ENCODE measurements at places on chromosomes 16 and 17. TPM values are rescaled to one million over a fixed set of nuclear protein-coding genes. Genes with fewer than 3 reads are reported as not detected.

DNA sequence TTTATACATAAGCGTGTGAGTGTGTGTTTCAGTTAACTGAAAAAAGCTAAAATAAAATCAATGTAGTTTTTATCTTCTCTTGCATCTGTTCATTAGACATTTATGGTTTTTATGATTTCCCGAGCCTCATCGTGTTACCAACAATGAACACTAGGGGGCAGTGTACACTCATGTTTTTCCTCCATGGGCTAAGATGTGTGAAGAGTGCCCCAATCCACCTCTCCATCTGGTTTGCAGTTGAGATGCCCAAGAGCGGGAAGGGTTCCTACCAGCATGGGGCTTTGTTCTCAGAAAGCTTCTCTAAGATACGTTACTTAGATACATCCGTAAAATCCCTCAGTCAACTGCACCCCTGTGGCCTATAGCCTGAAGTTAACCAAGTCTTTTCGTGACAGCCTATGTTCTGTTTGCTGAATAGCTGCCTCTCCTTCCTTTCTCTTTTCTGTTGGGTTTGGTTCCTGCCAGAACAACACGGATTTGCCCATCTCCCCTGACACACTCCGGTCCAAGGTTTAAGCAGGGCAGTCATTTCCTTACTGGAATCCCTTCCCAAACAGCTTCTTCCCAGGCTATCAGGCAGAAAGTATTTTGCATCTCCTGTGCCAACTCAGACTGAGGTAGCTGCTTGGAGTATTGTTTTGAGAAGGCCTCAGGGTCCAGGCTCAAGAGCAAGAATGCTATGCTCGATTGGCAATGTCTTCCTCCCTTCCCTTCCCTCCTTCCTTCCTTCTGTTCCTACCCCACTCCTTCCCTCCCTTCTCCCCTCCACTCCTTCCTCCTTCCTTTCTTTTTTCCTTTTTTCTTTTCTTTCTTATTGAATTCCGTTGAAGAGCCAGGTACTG, 12.9 kb upstream of the ELAC2 start:
- H3K27ac ChIP-seq, result no peak overlapping the region
- no peak overlapping the region for H3K4me3 ChIP-seq
- no peaks in the 10 kb centered on the region for H3K36me3 ChIP-seq
- no peak for DNase-seq

DNA sequence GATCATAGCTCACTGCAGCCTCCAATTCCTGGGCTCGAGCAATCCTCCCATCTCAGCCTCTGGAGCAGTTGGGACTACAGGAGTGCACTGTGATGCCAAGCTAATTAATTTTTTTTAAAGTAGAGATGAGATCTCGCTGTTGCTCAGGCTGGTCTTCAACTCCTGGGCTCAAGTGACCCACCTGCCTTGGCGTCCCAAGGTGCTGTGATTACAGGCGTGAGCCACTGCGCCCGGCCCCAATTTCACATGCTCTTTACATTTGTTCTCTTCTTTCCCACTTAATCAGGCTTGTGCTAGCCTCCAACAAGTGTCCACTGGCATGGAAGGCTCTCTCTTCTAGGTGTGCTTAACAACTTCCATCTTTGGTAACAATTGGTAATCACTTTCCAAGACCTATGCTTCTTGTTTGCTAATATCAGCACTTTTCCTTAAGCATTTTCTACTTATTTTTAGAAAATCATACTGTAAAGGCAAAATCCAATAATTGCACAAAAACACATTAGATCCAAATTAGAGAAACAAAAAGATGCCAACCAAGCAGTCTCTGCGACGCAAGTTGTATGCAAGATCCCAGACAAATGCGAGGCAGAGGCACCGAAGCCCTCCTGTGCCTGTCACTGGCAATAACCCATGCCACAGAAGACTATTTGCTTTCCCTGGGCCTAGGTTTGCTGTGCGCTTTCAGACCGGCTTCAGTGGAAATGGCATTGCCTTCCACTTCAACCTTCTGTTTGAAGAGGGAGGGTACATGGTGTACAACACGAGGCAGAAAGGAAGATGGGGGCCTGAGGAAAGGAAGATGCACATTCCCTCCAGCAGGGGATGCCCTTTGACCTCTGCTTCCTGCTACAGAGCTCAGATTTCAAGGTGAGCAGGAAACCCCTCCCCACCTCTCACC, 52.6 kb downstream of the NOS2 start:
- H3K4me1 ChIP-seq, result no peaks in the 10 kb centered on the region
- no peak overlapping the region for H3K27ac ChIP-seq
- H3K27me3 ChIP-seq, result no peaks in the 10 kb centered on the region
- DNase-seq, result no peak
- H3K4me3 ChIP-seq, result no peak overlapping the region

GRCh38 chr17:11610999-11611566, 12.8 kb downstream of the DNAH9 start:
- H3K4me3 ChIP-seq, result no peak overlapping the region
- DNase-seq, result no peak
- no peaks in the 10 kb centered on the region for H3K27me3 ChIP-seq
- no peaks in the 10 kb centered on the region for H3K36me3 ChIP-seq
- H3K4me1 ChIP-seq, result no peaks in the 10 kb centered on the region

DNA sequence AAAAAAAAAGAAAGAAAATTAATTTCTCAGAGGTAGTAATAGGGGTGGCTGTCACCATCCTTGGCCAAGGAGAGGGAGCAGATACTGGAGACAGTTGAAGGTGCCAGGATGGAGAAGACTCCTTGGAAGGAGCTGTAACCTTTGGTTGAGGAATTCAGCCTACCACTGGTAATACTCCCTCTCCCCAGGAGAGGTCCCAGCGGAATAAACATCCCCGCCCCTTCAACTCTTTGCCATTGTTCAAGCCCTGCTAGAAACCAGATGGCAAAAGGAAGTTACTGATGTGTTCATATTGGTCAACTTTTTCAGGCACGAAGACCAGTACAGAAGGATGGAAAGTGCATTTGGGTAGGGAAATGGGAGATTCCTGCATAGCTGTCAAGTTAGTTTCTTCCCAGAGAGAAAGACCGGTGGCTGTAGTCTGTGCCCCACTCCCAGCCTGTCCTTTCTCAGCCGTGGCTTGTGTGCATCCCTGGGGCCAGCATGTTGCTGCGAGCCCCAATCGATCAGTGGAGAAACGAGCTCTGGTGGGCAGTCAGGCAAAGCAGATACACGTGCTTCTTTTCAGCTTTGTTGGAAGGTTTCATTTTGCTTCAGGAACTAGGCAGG, 612.1 kb downstream of the MAF start:
- H3K4me3 ChIP-seq, result no peak overlapping the region
- peaks cover 3% of the 10 kb centered on the region for H3K4me1 ChIP-seq
- H3K36me3 ChIP-seq, result no peaks in the 10 kb centered on the region
- DNase-seq, result no peak
- H3K27ac ChIP-seq, result no peak overlapping the region

- no peaks in the 10 kb centered on the region for H3K36me3 ChIP-seq
- peak overlapping the region; percentile 92 for H3K27ac ChIP-seq
- no peak for DNase-seq
- no peaks in the 10 kb centered on the region for H3K27me3 ChIP-seq
Measured at GRCh38 chr17:42287305-42287976, 857 bp upstream of the STAT5A start.

- DNase-seq, result no peak
- no peaks in the 10 kb centered on the region for H3K27me3 ChIP-seq
- H3K36me3 ChIP-seq, result no peaks in the 10 kb centered on the region
Measured at GRCh38 chr16:84176192-84177053, 10.4 kb downstream of the TAF1C start.

GRCh38 chr17:7864995-7865650, 7.3 kb downstream of the CYB5D1 start:
- DNase-seq, result no peak
- no peaks in the 10 kb centered on the region for H3K27me3 ChIP-seq
- no peaks in the 10 kb centered on the region for H3K36me3 ChIP-seq
- H3K4me3 ChIP-seq, result no peak overlapping the region
- H3K4me1 ChIP-seq, result no peaks in the 10 kb centered on the region
- no peak overlapping the region for H3K27ac ChIP-seq

GRCh38 chr17:81166033-81166492, at the start of gene AATK:
AATK (minus strand) TSS chr17:81166221; CDS start chr17:81165992, 229 bp downstream.
- H3K27me3 ChIP-seq, result no peaks in the 10 kb centered on the region
- H3K4me3 ChIP-seq, result no peak within 1 kb of the TSS
- no peaks in the 10 kb centered on the region for H3K36me3 ChIP-seq
- no peak within 1 kb of the TSS for H3K27ac ChIP-seq
- no peak for DNase-seq
- H3K4me1 ChIP-seq, result no peaks in the 10 kb centered on the region

DNA sequence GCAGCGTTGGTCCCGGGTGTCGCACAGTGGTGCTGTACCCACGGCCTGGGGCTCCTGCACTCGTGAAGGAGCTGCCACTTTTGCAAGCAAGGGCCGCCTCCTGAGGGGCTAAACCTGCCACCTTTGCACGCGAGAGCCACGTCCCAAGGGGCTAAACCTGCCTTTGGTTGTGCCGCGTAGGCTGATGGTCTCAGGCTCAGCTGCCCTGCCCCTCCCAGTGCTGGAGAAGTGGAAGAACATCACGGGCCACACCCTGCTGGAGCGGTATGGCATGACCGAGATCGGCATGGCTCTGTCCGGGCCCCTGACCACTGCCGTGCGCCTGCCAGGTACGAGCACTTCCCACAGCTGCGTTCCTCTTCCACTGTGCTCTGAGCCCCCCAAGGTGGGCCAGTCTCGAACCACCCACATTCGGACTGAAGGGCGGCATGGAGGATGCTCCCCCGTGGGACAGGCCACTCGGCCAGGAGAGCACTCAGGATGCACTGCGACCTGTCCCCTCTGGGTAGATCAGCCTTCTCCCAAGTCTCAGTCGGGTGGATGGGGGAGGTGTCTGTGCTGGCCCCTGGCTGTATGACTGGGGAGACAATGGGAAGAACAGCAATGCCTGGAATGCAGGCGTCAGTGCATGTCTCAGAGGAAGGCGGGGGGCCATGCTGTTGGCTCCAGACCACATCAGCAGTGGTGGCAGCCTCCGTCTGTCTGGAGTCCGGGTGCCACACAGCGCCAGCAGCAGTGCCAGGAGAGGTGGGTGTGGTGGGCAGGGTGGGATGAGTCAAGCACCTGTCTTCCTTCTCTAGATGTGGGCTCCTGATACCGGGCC, 20.7 kb downstream of the ACSF3 start:
- H3K27me3 ChIP-seq, result no peaks in the 10 kb centered on the region
- no peaks in the 10 kb centered on the region for H3K4me1 ChIP-seq
- H3K4me3 ChIP-seq, result no peak overlapping the region
- peaks cover 5% of the 10 kb centered on the region for H3K36me3 ChIP-seq

GRCh38 chr16:82137822-82138167, 32.2 kb downstream of the MPHOSPH6 start:
- no peaks in the 10 kb centered on the region for H3K36me3 ChIP-seq
- no peak overlapping the region for H3K4me3 ChIP-seq
- no peak overlapping the region for H3K27ac ChIP-seq
- no peaks in the 10 kb centered on the region for H3K27me3 ChIP-seq
- no peak for DNase-seq

DNA sequence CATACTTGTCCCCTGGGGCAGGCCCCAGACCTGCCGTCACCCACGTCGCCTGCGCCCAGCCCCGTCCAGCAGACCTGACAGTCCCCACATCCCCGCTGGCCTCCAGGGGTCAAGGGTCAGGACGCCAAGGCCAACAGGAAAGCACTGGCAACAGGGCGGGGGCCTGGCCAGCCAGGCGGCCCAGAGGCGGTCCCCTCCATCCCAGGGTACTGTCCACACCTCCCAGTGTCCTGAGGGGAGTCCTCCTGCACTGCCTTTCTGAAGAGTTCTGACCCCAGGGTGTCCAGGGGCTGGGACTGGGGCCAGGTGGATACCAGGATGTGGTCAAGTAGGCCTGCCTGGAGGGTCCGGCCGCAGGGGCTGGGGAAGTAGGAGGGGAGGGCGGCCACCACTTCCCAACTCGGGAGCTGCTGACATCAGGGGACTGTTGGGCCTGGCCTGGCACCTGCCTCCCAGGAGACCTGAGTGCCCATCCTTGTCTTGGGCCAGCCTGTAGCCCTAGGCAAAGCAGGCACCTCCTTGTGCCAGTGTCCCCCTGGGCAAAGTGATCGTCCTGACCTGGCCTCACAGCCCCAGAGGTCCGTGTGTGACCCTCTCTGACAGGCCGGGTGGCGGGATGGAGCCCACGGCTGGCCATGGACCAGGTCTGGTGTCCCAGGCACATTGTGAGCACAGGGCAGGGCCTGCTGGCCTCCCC, 6.7 kb upstream of the AXIN1 start:
- no peak overlapping the region for H3K4me3 ChIP-seq
- H3K27me3 ChIP-seq, result no peaks in the 10 kb centered on the region
- no peak overlapping the region for H3K27ac ChIP-seq
- H3K4me1 ChIP-seq, result no peaks in the 10 kb centered on the region
- peak; percentile 80 for DNase-seq

- H3K36me3 ChIP-seq, result no peaks in the 10 kb centered on the region
- H3K4me3 ChIP-seq, result no peak overlapping the region
- H3K27me3 ChIP-seq, result no peaks in the 10 kb centered on the region
- peak; percentile 55 for DNase-seq
- H3K4me1 ChIP-seq, result no peaks in the 10 kb centered on the region
- no peak overlapping the region for H3K27ac ChIP-seq
Measured at GRCh38 chr17:34146440-34147043, 108.5 kb upstream of the CCL2 start.

GRCh38 chr17:36862116-36862920, 75.0 kb upstream of the LHX1 start:
- H3K4me3 ChIP-seq, result no peak overlapping the region
- no peaks in the 10 kb centered on the region for H3K36me3 ChIP-seq
- H3K27ac ChIP-seq, result no peak overlapping the region
- H3K27me3 ChIP-seq, result no peaks in the 10 kb centered on the region

Gene PCTP
- total RNA-seq, result 18.7 TPM

Gene FBXO39
- total RNA-seq, result not detected

Gene CXCL16
- total RNA-seq, result 83.0 TPM

Gene RAB11FIP4
- 32.5 TPM for total RNA-seq

Gene MFAP4
- total RNA-seq, result 51.1 TPM

Gene BAIAP2
- total RNA-seq, result 45.8 TPM

Gene LHX1
- total RNA-seq, result 18.4 TPM

Gene IL34
- total RNA-seq, result 7.4 TPM

Gene TRPV2
- 18.2 TPM for total RNA-seq

Data from kidney (tissue), 22 donors.